ENCODE measurements at places on chromosomes 3 and 15.
A peak's percentile ranks its signal among the peaks of the same experiment; 100 is the strongest.

GRCh38 chr3:32349184-32349583, 42.5 kb upstream of the CMTM7 start:
- no peak for DNase-seq

DNA sequence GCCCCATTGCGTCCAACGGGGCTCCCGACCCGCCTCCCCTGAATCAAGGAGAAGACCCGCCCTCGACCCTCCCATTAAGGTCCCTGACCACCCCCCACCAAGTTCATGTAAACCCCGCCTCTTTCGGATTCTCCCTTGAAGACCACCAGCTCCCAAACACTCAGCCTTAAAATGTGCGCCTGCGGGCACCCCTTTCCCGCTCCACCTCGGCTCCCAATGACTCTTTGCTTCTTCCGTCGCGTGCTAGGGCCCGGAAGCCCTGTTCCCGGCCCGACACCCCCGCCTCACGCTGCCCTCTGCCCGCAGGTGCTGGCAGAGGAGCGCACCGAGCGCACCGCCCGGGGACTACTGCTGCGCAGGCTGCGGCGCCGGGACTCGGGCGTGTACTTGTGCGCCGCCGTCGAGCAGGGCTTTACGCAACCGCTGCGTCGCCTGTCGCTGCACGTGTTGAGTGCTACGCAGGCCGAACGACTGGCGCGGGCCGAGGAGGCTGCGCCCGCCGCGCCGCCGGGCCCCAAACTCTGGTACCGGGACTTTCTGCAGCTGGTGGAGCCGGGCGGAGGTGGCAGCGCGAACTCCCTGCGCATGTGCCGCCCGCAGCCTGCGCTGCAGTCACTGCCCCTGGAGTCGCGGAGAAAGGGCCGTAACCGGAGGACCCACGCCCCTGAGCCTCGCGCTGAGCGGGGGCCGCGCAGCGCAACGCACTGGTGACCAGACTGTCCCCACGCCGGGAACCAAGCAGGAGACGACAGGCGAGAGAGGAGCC, 2.7 kb upstream of the LSMEM2 start:
- DNase-seq: no peak

GRCh38 chr3:72490688-72491435, 357.4 kb downstream of the SHQ1 start:
- DNase-seq: no peak

DNA sequence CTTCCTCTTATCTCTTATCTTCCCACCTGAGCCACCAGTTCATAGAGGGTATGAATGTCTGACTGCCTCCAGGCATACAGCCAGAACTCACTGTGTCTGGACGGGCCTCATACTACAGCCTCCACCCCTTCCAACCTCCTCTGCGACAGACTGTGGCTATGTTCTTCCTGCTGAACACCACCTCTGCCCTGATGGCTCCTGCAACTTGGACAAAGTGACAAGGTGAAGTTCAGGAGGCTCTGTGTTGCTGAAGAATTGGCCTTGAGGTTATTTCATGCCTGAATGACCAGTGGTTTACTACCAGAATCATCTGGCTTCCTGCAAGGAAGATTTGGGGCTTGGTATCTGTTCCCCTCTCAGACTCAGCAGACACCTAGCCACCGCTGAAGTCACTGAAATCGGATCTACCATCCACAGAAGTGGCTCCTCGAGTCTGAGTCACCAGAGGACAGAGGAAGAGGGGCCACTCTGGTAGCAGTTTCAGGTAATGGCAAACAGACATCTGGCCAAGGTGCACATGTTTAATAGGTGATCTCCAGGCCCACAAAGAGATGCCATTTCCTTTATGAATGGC, 14.2 kb upstream of the ULK3 start:
- DNase-seq: no peak

DNA sequence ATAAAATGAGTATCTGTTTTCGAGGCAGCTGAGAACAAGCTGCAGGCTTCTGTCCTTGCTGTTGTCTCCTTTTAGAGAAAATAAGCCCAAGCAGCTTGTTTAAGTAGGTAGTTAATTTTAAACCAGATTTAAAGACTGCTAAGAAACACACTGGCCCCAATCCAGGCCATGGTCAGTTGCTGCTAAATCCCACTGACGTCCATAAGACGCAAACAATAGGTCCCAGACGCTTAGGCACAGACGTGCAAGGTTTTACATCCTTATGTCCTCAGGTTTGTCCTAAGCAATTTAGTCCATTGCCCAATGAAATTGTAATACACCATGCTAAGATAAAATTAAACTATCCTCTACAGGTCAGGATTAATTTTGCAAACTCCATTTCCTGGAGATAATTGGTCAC, 120.0 kb upstream of the SNTN start:
- no peak for DNase-seq

DNA sequence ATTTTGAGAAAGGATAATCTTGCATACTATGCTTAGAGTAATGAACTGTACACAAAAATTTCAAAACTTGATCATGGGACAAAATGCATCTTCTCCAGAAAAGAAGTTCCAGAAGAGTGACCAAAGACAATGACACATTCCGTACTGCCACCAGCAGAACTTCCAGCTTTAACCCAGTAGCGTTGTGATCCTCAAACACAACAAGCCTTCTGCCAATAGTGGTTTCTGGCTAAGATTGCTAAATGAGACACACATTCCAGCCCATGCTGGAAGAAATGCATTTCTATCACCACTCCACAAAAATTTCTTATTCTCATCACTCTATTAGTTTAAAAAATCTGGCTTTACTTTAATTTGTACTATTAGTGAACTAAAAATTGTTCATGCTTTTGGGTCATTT, 334.9 kb downstream of the TBC1D5 start:
- no peak for DNase-seq

- no peak for DNase-seq
These were observed 45.7 kb downstream of the POC1A start for GRCh38 chr3:52108302-52109232.

- no peak for DNase-seq
These were observed 1.2 kb downstream of the MB21D2 start for GRCh38 chr3:192916371-192917027.

DNA sequence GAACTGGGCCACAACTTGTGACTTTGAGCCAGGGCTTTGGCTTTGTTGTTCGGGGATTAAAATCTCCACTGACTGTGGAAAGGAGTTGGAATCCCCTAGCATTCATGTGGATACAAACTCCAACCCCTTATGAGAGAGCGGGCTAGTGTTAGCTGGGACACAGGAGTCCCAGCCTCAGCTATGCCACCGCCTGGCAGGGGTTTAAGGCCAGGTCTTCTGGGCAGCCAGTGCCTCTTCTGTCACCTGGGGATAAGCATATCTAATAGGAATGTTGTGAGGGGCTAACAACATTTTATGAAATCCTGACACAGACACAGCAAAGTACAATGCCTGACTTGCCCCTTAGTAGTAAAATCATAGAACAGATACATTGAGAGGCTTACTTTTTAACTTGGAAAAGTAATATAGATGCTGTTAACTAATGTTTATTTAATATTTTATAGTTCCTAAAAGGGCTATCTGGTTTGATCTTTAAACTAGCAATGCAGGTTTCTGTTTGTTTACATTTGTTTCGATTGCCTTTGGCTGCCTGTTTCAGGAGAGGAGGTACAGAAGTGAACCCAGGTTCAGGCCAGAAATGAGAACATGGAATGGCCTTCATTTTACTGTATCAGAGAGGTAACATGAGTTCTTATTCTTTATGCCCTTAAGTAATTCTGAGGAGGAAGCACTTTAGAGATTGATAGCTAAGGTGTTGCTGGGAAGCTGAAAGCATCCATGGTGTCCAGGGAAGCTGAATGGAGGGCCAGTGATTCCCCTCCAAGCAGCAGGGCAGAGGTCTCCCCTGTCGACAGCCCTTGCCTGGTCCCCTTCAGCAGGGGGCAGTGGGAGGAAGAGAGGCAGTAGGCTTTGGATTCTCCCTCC, 8.7 kb downstream of the GPR160 start:
- DNase-seq: no peak

- no peak for DNase-seq
These were observed 140.6 kb upstream of the BHLHE40 start for GRCh38 chr3:4838621-4839022.

- no peak for DNase-seq
These were observed 378.4 kb upstream of the AGTR1 start for GRCh38 chr3:148319161-148319915.

- DNase-seq: no peak
These were observed 38.6 kb upstream of the SLC25A26 start for GRCh38 chr3:66182246-66182645.

DNA sequence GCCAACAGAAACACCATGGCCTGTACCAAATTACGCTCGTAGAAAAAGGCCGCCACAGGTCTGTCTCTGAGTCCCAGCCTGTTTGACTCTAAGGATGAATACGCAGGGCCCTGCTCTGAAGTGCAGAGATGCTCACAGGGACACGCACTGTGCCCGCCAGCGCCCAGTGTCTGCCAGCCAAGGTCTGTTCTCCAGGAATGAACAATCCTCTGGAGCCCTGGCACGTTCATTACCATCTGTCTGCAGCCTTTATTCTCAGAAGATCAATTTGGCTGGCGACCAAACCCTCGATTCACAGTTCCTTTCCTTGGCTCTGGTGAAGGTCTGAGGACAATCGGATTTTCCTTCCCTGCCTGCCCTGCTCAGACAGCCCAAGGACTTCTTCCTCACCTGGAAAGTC, 66.3 kb downstream of the NIPA2 start:
- no peak for DNase-seq

DNA sequence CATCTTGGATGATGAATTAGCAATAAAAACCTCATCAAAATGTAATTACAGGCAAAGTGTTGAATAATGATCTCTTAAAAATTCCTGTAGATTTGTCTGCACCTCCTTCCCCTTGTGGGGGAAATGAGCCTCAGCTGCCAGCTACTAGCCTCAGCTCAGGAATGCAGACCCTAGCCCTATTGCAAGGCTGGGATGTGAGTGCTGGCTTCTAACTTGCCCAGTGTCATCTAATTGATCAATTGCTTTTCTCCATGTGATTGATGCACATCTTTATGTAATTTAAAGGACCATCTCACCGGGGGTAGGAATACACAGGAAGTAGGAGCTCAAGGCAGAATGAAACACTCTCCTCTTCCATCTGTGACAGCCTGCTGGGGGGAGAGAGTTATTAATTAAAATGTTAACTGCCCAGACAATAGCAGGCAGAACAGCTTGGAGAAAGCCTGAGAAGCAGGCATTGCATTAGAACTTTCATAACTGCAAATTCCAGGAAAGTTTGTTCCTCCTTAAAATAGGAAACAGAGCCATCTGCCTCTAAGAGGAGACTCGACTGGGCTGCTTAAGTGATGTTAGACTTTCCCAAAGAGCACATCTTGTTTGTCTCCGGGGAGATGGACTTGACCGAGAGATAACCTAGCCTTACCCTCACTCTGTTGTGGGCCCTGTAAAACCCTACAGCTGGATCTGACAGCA, 69.6 kb downstream of the LRTM1 start:
- no peak for DNase-seq

- no peak for DNase-seq
These were observed 465 bp upstream of the GK5 start for GRCh38 chr3:142225885-142226215.

- DNase-seq: no peak
These were observed 14.5 kb upstream of the CFAP20DC start for GRCh38 chr3:59064276-59064675.

- peak; percentile 23 for DNase-seq
These were observed 81.9 kb upstream of the TGFBR2 start for GRCh38 chr3:30524357-30525040.

DNA sequence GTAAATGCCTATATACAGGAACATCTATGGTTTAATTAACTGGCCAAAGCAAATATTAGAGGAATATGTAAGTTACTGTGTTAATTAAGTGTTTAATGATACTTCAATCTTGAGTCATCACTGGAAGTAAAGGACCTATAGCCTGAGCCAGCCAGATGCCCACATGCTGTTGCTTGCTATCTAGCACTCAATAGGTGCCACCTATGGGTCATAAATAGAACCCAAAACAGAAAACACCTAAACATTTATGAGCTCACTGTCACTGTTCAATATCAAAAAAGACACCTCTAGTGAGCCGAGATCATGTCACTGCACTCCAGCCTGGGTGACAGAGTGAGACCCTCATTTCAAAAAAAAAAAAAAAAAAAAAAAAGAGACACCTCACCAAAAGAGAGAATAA, 48.4 kb upstream of the IP6K2 start:
- no peak for DNase-seq

DNA sequence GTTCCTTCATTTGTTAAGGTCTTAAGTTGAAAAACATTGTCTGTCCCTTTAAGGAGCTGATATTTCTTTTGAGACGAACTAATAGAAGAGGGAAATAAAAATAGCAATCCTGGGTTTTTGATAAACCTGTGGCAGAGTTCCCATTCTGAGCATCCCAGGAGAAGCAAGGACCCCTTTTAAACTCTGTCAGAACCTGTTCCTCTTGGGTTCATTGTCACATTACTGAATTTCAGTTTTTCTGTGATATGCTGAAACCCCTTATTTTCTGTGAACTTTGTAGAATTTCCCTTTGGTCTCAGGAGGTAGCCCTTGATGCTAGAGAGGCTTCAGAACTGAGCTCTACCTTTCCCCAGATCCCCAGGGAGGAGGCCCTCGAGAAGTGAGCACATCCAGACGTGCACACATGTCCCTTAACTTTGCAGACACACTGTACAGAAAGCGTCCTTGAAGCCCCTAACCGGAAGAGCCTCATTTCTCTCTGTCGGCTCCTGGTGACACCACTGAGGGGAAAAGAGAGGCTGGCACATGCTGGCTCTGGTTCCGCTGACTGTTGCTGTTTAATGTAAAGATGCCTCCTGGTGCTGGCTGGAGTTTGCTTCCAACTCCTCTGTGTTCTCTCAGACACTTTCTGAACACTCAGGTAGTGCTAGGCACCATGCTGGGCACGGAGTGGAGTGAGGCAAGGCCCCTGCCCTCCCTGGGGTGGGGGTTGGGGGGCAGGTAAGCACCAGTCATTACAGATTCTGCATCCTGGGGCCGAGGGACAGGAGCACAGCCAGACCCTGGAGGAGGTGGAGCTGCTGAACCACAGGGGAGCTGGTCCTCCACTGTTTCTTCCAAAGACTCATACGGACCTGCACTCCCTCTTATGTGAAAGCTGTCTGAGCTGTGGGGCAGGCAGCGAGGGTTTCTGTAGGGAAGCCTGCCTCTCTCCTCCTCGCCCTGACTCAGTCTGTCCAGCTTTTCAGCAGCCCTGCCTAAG, 77.5 kb downstream of the CHDH start:
- DNase-seq: no peak

GRCh38 chr3:98328933-98329332, 24.7 kb upstream of the OR5K4 start:
- DNase-seq: no peak

DNA sequence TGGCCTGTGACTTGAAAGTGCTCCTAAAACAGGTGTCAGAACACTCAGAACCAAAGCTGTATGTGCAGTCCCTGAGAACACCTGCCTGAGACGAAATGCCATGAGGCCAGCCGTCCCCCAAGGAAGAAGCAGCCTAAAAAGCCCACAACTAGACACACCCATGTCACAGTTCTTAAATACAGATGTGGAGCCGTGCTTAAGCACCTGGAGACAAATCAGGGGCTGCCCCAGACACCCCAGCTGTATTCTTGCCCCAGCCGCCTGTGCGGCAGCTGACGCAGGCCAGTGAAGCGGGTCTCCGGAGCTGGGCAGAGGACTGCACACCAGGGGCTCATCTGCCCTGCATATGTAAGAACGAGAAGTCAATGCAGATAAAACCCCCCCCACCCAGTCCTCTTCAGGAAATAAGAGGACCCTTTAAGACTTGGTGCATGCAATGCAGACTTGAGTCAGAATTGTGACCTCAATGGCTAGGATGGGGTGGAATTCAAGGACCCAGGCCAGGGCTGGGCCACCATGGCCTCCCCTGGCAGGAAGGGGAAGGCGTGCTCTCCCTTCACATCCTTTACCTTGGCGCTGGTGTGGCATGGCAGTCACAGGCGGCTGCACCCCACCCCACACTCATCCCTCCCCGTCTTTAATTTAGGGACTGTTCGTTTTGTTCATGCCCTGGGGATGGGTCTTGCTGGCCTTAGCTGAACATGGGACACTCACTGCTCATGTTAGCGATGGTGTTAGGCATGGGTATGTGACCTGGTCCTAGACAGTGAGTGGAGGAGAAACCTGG, 27.7 kb upstream of the PLXNA1 start:
- no peak for DNase-seq
